Activated T-helper 1 cell treated with anti-CD3 and anti-CD28 coated beads, Interleukin-12 subunit alpha, Interleukin-12 subunit beta, Interleukin-2, Interleukin-4 antibody, amounts not matched to agents 30 ng/mL and 10 ng/mL and 1 ng/mL, durations not matched to agents 14 hours and 24 hours and 36 hours (primary cell): ENCODE measurements at places on chromosomes 4 and X.

GRCh38 chr4:42070463-42070862, 80.1 kb downstream of the SLC30A9 start:
- no peak for DNase-seq

- DNase-seq = no peak
These were observed 162.9 kb upstream of the USP9X start for GRCh38 chrX:40922307-40922706.

DNA sequence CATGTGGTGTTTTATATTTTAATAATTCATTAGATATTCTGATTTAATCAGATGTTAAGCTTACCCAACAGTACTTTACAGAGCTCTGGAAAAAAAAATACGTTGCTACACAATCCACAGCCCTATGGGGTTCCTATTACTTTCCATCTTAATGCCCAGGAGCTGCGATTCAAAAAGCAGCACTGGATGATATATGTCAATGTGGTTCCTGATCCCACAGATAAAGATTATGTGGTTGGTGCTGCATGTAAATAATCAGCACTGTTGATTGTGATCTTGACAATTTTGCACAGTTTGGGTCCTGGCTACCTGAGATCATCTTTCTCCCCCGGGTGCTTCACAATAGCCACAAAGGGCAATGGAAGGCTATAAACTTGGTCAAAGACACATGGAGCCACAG, 72.7 kb upstream of the DCLK2 start:
- no peak for DNase-seq

DNA sequence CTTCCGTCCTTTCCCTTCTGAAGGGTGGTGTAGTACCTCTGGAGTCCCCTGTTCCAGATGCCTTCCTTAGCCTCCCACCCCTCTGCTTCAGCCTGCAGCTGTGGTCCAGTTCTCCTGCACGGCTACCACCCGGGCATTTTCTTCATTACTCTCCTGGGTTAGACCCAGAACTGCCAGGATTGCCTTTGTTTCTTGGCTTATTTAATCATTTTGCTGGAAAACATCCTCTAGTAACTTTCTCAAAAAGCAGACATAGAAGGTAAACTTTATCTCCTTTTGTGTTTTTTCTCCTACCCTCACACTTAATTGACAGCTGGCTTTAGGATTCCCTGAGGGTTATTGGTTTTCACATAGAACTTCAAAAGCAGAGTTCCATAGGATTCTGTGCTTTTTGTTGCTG, 20.2 kb downstream of the ANAPC4 start:
- DNase-seq = no peak

DNA sequence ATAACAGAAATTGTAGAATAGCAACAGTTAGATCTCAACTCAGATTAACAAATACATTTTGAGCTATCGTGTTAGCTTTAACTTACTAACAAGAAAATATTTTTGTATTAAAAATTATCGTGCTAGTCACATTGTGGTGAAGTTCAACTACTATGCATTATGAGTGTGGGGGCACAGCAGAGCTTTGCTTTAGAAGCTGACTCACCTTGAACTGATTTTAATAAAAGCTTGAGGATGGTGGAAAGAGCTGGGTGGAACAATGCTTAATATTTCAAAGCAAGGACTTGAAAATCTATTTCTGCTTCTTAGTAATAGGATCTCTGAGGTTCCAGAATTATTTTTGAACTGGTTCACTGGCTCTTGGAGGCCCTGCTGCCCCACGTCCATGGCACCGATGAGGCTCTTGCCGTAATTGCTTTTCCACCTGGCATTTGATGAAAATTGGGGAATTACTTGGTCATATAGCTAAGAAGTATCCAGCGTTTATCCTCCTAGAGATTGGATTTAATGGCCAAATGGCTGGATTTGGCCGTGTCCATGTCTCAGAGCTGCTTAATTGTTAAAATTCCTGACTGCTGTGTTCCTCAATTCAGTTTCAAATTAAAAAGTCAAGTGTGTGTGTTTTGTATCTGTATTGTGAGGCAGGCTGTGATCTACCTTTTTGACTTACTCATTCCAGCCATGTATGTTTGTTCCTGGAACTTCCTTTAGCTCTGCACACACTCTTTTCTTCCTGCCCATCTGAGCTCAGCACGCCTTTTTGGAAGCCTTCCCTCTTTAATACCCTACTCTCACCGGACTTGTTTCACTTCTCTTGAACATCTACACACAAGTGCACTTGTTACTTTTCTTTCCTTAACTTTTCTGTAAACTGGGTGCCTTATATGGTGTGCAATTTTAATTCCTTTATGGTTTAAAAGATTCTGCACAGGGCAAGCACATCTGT, 66.6 kb upstream of the LIMCH1 start:
- no peak for DNase-seq

DNA sequence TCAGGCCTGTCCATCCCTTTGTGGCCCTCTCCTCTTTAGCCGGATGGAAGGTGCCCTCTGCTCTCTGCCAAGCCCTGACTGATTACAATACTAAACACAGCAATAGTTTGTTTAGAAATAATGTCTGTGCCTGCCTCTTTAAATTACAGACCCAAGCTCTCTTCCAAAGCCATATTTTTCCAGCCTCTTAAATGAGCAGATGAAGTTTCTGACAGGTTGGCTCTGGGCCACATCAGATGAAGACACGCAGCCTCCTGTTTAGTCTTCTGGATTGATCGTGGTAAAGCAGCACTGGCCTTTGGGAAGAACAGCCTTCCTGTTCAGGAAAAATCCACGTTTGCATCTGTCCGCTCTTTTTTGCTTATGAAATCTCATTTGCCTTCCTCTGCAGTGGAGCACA, 133.6 kb downstream of the CPE start:
- no peak for DNase-seq

- DNase-seq = no peak
These were observed 10.9 kb downstream of the SH3D19 start for GRCh38 chr4:151314479-151314878.

DNA sequence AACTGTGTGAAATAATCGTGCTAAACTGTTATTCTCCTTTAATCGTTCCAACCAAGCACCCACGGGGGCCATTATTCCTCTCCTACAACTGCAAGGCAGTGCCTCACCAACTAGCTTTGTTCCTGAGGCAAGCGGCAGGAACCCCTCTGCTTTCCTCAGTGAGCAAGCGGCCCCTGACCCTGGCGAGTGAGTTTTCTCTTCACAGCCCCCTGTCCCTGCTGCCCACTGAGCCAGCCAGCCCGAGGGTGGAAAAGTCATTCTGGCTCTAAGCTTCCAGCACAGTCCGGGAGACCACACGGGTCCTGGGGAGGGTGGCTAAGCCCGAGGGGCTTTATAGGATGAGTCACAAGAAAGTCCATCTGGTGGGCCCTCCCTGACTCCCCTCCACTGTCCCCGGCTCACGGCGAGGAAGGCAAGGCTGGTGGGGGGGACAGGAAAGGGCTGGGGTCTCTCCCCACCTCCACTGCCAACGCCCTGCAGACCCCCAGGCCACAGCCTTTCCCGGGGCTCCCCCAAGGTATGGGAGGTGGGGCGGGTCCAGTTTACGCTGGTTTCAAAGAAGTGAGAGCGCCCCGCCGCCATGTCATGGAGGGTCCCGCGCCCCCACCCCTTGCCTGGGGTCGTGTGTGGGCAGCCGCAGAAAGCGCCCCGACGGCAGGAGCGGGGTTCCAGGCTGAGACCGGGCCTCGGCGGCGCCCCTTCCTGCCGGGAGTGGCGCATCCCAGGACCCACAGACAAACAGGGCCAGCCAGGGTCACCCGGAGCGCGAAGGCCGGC, 45.0 kb downstream of the CPLX1 start:
- no peak for DNase-seq

- DNase-seq = no peak
These were observed 28.4 kb downstream of the RP2 start for GRCh38 chrX:46865281-46865680.

DNA sequence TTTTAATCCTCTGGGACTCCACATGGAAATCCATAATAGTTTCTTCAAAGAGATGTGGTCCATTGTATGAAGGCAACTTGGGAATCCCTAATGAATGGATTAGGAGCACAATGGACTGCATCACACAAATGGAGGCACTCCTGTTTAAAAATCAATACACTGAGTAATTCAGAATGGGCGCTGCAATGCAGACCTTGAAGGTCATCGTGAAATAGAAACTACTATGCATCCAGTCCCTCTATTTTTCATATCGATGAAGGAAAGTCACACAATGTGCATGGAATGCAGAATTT, 98.8 kb upstream of the EGFL6 start:
- DNase-seq = no peak

GRCh38 chrX:53403535-53403934, 18.9 kb downstream of the SMC1A start:
- no peak for DNase-seq

GRCh38 chr4:138561906-138562305, 319.8 kb upstream of the SLC7A11 start:
- no peak for DNase-seq

DNA sequence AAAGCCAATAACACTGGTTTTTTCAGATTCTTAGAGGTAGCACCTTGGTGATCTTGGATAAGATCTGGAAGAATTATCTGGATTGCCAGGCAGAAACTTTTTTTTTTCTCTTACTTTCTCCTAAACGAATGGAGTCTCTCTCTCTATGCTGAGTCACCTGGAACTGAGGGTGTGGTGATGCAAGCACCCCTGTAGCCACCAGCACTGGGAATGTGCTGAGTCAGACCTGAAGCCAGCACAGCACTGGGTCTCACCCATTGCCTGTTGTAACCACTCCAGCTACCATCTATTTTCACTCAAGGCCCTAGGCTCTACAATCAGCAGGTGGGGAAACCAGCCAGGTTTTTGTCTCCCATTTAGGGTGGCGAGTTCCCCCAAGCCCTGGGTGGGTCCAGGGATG, 923.8 kb downstream of the RAPGEF2 start:
- no peak for DNase-seq

DNA sequence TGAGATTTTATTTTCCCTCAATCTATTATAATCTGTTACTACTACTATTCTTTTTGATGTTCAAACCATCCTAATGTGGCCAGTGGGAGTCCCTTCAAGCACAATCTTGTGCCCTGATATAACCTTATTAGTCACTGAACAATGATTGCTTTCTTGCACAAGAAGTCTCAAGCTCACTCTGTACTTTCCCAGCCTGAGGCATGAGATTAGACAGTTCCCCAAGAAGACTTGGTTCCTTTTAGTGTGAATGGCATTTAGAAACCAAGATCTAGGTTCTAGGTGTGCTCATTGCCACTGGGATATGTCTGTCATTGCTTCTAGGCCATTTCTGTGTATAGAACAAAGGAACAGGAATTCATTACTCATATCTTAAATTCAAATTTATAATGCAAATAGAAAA, 28.0 kb upstream of the RBM41 start:
- DNase-seq = no peak

DNA sequence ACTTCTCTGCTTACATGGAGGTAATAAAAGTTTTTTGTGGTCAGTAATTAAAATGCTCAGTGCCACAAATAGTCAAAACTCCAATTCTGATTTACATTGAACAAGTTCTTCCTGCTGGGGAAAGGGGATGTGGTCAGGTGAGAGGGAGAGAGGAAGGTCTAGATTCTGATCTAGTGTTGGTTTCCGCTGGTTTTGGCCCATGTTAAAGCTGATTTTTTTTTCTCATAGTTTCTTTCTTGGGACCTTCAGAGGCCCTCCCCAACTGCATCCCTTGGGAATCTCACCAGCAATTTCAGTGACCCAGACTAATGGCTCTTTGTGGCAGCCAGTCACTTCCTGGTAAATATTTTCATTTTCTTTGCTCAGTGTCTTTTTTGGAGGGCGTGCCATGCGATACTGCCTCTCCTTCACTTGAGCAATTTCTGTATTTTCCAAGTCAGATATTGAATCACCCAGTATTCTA, 332.7 kb downstream of the RAPGEF2 start:
- DNase-seq = no peak

GRCh38 chrX:129534816-129535578, 5.1 kb upstream of the OCRL start:
- no peak for DNase-seq

GRCh38 chr4:36997727-36998126, 246.8 kb upstream of the NWD2 start:
- no peak for DNase-seq

GRCh38 chr4:145307763-145308430, 127.5 kb upstream of the OTUD4 start:
- no peak for DNase-seq

GRCh38 chrX:3268829-3269228, 77.6 kb downstream of the MXRA5 start:
- DNase-seq = no peak

DNA sequence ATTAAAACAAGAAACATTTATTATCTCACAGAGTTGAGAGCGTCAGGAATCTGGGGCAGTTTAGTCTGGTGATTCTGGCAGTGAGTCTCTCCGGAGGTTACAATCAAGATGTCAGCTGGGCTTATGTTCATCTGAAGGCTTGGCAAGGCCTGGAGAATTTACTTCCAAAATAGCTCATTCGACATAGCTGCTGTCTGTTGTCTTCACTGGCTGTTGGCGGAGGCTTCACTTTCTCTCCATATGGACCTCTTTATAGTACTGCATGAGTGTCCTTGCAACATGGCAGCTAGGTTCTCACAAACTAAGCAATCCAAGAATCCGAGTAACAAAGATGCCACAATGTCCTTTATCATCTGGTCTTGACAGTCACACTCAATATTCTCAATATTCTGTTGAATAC, 70.2 kb upstream of the ADGRL3 start:
- DNase-seq = no peak

DNA sequence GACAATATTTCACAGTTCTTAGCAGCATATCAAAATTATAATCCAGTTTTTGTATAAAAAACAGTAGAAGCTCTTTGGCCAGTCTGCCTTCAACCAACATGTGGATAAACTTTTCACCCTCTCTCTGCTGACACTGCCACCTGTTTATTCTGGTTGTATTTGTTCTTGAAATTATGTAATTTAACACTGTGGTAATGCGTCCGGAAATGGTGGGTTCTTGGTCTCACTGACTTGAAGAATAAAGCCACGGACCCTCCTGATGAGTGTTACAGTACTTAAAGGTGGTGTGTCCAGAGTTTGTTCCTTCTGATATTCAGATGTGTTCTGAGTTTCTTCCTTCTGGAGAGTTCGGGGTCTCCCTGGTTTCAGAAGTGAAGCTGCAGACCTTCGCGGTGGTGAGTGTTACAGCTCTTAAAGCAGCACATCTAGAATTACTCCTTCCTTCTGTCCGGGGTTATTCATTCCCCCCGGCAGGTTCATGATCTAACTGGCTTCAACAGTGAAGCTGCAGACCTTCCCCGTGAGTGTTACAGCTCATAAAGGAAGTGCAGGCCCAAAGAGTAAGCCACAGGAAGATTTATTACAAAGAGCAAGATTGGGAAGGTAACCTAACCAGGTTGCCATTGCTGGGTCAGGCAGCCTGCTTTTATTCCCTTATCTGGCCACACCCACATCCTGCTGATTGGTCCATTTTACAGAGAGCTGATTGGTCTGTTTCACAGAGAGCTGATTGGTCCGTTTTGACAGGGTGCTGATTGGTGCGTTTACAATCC, 15.7 kb downstream of the FAM184B start:
- DNase-seq = no peak
